ENCODE measurements at places on chromosomes 7 and 10. TPM values are rescaled to one million over a fixed set of nuclear protein-coding genes. Genes with fewer than 3 reads are reported as not detected.

WDFY4 gene
- not detected for total RNA-seq

SDK1 gene
- not detected for total RNA-seq

CTAGE15 gene
- 0.20 TPM for total RNA-seq

NEUROD6 gene
- not detected for total RNA-seq

PIP gene
- total RNA-seq: not detected

CHAT gene
- total RNA-seq: not detected

DGKI gene
- 0.41 TPM for total RNA-seq

ZNF33A gene
- total RNA-seq: 19.5 TPM

EPHA1 gene
- total RNA-seq: 39.3 TPM

MYL7 gene
- total RNA-seq: not detected

GRCh38 chr10:6089334-6090219, 743 bp downstream of the RBM17 start:
- peak; percentile 39 for DNase-seq

- DNase-seq: no peak
Measured at GRCh38 chr7:34675749-34676374, 17.8 kb downstream of the NPSR1 start.

DNA sequence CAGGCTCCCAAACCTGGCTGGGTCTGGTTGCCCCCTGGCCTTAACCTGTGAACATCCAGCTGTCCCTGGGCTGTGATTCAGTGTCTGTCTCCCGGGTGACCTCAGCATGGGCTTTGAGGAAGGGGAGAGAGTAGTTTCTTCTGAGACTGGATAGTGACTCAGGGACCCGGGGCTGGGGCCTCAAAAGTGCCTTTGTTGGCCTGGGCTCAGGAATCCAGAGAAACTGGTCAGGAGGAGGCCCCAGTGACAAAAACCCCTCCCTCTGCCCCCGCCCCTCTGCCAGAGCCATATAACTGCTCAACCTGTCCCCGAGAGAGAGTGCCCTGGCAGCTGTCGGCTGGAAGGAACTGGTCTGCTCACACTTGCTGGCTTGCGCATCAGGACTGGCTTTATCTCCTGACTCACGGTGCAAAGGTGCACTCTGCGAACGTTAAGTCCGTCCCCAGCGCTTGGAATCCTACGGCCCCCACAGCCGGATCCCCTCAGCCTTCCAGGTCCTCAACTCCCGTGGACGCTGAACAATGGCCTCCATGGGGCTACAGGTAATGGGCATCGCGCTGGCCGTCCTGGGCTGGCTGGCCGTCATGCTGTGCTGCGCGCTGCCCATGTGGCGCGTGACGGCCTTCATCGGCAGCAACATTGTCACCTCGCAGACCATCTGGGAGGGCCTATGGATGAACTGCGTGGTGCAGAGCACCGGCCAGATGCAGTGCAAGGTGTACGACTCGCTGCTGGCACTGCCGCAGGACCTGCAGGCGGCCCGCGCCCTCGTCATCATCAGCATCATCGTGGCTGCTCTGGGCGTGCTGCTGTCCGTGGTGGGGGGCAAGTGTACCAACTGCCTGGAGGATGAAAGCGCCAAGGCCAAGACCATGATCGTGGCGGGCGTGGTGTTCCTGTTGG, at the start of gene CLDN4:
TSS of gene CLDN4 (plus strand) at position 316 of the 903 bp plus-strand sequence. CDS start at position 522, 206 bp downstream.
- DNase-seq: peak; percentile 99

- no peak for DNase-seq
Measured at GRCh38 chr10:49323896-49324270, 24.9 kb downstream of the C10orf71 start.

DNA sequence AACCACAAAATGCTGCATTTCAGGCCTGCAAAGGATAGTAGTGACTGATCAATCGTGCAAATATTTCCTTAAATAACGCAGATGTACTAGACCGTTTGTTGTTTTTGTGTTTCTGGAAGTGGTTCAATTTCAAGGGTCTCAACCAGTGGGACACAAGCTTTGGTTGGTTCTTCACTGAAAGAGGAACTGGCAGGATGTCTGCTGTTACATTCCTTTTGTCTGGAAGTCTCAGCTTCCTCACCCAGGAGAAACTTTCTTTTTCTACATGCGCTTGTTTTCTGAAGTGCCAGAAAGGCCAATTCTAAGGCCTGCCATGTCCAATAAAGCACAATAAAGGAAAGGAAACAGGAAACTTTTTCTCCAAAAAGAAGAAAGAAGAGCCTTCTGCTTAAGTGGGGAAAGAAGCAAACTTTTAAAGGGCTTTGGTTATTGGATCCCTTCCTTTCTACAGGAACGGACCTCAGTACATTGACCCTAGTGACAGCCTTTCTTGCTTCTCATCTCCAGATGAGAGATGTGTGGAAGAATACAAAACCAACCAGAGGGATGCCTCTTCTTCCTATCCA, 4.1 kb downstream of the DKK1 start:
- no peak for DNase-seq

- no peak for DNase-seq
Measured at GRCh38 chr10:14700546-14700945, 74.2 kb downstream of the FAM107B start.

DNA sequence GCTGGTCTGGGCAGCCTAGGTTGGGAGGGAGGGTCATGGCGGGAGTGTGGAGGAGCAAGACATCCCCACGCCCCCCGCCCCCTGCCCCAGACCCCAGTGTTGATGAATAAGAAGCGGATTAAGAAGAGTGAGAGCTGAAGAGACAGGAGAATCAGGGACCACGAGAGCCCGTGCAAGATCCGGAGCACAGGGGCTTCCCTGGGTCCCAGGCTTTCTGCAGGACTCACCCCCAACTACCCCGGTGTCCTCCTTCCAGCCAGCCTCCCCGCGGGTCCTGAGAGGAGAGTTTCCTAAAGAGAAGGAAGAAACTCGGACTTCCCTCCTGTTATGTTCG, 20.1 kb downstream of the GHRHR start:
- no peak for DNase-seq

DNA sequence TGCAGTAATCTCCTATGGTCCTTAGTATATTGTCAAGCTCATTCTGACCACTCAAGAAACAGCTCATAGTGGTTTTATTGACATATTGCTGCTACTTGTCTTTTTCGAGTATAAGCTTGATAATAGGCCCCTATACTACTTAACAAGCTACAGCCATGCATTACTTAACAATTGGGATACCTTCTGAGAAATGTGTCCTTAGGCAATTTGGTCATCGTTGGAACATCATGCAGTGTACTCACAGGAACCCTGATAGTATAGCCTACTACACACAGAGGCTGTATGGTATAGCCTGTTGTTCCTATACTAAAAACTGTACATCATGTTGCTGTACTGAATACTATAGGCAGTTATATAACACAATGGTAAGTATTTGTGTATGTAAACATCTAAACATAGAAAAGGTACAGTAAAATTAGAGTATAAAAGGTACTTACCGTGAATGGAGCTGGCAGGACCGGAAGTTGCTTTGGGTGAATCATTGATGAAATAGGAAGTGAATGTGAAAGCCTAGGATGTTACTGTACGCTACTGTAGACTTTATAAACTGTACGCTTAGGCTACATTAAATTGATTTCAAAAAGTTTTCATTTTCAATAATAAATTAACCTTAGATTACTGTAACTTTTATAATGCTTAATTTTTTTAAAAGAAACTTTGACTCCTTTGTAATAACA, 160.9 kb downstream of the LRRC4 start:
- DNase-seq: no peak

DNA sequence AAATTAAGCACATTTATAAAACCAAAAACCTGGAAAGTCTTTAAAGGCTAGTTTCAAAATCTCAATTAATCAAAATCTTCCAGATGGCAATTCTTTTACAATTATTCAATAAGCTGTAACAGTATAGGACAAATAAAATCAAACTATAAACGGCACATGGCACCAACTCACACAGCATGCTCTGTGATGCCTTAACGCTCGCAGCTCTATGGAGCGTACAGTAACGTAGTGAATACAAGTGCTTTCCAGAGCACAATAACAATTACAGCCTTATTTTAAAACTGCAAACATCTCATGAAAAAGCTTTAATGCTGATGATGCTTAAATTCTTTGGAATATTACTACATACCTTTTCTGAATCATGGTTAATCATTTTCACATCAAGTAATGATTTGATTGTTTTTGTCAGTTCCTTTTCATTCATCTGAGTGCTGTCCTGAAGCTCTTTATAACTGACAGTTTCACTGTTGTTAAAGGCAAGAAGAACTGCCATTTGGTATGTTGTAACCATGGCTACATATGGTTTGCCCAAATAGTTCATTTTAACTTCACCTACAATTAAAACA, 74.2 kb downstream of the CUL2 start:
- no peak for DNase-seq

DNA sequence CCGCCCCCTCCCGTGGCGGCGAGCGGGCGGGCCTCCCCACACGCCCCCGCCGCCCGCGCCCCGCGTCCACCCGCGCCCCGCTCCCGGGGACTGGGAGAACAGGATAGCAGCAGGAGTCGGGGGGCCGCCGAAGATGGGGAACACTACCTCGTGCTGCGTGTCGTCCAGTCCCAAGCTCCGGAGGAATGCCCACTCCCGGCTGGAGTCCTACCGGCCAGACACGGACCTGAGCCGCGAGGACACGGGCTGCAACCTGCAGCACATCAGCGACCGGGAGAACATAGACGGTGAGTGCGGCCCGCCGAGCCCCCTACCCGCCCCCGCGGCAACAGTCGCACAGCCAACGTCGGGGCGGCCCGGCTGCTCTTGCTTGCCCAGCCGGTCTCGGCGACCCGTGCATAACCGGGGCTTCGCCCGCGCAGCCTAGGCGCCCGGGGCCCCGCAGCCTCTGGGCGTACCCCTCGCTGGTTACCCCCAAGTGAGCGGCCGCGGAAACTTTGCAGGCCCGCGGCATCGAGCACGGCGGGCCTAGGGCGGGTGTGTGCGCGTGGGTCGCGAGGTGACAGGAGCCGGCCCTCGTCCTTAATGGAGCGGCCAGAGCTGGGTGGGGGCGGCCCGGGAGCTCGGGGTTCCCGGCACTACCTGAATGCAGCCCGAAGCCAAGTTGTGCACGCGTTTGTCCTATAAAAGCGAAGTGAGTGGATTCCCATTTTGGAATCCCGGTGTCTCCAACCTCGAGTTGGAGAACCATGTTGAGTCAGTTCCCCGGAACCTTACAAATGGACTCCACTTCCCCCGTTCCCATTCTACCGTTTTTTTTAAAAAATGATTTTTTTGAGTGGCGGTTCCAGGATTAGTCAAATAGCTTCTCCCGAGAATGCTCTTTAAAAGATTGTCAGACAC, 863 bp downstream of the CCNY start:
- no peak for DNase-seq

DNA sequence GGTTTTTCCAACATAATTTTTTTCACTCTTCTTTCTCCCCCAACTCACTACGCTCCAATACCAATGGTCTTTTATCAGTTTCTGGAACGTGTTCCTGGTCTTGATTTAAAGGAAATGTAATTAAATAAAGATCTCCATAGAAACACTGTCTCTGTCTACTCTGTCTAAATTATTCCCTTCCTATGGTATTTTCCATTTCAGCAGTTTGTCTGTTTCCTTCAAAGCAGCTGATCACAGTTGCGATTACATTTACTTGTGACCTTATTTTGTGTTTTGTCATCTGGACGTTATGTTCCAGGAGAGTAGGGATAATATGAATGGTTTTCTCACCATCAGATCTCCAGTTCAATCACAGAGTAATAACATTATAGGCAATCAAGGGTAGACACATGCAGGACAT, 359.2 kb downstream of the NRG3 start:
- no peak for DNase-seq

- no peak for DNase-seq
Measured at GRCh38 chr10:77872151-77872946, 54.2 kb downstream of the DLG5 start.

DNA sequence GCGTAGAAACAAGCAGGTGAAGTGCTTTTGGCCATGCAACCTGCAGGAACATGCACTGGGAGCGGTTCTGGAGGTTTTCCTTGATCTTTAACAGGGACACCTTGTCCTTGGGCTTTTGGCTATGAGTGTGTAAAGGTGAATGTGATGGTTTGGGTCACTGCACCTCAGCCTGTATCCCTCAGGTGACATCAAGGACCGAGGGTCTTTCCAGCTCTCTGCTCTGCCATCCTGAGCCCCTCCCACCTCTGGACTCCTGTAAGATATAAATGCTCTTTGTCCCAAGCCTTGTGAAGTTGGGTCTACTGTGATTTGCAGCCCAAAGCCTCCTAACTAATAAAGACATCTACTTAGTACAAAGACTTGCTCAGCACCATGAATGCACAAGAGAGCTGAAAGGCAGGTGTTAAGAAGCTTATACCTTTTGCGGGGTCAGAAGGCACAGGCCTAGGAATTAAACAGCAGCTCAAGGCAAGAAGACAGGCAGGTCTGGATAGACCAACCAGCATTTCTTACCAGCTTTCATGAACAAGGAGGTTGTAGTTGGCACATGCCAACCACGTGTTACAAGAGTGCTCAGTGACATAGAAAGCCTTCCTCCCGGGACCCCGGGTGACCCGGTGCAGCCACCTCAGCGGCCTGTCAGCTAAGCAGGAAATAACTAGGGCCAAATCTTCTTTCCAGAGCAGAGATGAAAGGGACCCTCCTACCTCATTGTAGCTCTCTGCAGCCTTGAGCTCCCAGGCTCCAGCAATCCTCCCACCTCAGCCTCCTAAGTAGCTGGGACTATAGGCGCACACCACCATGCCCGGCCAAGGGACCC, 89.9 kb downstream of the CARD11 start:
- DNase-seq: no peak

GRCh38 chr7:1705856-1706255, 35.8 kb downstream of the ELFN1 start:
- no peak for DNase-seq

- no peak for DNase-seq
Measured at GRCh38 chr7:30642789-30643188, 39.5 kb downstream of the CRHR2 start.

GRCh38 chr10:22631185-22631584, 83.2 kb downstream of the PIP4K2A start:
- DNase-seq: no peak

GRCh38 chr10:124892905-124893304, 49.0 kb upstream of the ZRANB1 start:
- peak; percentile 78 for DNase-seq

DNA sequence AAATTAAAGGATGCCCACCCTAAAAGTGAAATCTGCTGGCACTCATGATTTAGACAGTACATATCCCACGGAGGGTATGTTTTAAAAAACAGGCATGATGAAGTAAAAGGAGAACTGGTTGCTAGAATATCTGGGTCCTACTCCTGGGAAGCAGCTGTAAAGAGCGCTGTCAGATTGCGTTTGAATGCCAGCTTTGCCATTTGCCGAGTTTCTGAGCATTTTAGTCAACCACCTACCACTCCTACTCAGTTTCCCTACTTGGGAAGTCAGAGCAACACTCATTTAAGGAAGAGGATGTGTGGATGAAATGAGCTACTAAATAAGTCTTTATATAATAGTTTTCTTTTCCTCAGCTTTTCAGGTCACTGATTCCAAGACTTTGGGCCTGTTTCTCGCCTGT, 1.1 kb upstream of the UMAD1 start:
- no peak for DNase-seq

DNA sequence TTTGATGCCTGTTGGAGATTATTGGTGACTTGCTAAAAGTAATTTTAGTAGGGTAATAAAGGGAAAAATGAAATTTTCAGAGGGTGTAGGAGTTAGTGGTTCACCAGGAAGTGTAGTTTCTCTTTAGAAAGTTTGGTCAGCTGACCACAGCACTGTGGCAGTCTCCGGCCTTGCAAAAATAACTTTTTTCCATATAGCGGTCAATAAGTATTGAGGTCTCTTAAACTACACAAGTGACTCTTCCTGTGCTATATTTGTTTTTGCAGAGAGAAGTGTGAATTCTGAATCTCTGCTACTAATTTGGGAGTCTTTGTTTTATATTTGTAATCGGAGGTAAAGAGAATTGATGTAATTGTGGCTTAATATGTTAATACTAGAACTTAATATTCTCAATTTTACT, 24.3 kb downstream of the PTPN12 start:
- no peak for DNase-seq

- DNase-seq: no peak
Measured at GRCh38 chr7:50329775-50330174, 25.3 kb downstream of the IKZF1 start.
